Activated CD8-positive, alpha-beta T cell treated with anti-CD3 and anti-CD28 coated beads for 36 hours (primary cell): ENCODE measurements at places on chromosomes 4 and X. TPM values are rescaled to one million over a fixed set of nuclear protein-coding genes. Genes with fewer than 3 reads are reported as not detected.
A peak's percentile ranks its signal among the peaks of the same experiment; 100 is the strongest.

DNA sequence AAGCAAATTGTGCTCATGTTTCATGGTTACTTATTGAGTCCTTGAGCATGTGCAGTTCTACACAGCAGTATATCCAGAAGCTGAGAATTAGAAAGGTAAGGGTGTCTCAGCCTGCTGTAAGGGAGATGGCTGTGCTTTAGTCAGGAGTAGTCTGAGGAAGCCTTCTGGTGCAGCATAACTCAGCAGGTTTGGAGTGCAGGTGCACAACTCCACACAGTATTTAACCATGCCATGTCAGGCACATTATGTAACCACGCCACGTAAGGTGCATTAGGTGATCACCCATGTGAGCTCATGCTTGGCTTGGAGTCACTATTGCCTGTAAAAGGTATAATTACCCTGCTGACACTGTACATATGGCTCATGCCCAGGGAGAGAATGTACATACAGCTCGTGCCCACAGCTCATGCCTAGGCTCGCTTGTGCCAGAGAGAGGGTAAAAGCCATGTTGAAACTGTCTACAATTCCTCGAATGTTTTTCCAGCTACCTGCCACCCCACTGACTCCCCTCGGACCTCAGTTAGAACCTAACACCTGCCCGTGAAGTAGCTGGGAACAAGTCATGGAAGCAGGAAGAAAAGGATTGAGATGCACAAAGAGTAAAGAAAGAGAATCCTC is 37.8 kb downstream of the UCHL1 start:
- no peak for DNase-seq

DNA sequence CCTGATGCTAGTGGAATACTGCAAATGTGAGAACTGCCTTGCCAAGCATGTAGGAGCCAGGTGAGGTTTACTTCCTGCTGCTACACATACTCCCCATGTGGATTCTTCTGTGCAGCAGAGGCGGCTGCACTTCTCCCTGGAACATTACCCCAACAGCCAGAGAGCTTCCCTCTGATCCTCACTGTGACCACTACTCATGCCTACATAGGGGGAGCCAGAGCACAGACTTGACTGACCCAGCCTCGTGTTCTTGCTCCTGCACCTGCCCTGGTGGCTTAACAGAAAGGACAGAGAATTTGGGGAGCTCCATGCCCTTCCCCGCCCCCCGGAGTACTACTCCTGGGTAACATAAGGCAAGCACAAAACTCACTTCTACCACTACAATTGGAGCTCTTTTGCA is 38.4 kb downstream of the UGT2A2 start:
- DNase-seq, result no peak

DNA sequence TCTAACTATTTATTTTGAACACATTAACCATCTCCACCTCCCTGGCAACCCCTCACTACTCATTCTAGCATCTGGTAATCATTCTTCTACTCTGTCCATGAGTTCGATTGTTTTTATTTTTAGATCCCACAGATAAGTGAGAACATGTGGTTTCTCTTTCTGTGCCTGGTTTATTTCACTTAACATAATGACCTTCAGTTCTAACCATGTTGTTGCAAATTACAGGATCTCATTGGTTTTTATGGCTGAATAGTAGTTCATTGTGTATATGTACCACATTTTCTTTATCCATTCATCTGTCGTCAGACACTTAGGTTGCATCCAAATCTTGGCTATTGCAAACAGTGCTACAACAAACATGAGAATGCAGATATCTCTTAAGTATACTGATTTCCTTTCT is 33.4 kb upstream of the FAM47B start:
- DNase-seq, result no peak

GRCh38 chr4:69832326-69833030 is 27.5 kb downstream of the SULT1E1 start:
- no peak for DNase-seq

GRCh38 chrX:129736491-129736890 is 2.3 kb upstream of the XPNPEP2 start:
- DNase-seq, result peak; percentile 35

DNA sequence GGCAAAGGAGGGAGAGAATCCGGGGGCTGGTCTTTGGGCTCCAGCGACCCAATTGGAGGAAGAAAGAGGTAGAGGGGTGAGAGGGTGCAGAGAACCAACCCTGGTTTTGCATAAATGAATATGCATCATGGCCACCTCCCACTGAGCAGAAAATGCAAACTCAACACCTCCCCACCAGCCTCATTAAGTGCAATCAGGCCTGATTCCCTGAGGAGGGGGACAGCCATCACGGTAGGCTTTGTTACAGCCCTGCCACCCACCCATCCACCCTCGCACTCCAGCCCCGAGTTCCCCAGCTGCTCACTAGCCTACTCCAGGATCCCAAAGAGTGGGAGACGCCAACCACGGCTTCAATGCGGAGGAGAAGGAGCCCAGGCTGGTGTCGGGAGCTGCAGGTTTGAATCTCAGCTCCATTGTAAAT is 48.3 kb upstream of the MAN2B2 start:
- no peak for DNase-seq

GRCh38 chrX:77003956-77004355 is 443.2 kb upstream of the FGF16 start:
- DNase-seq, result peak; percentile 70

GRCh38 chr4:105232374-105232773 is 85.7 kb downstream of the TET2 start:
- DNase-seq, result no peak

DNA sequence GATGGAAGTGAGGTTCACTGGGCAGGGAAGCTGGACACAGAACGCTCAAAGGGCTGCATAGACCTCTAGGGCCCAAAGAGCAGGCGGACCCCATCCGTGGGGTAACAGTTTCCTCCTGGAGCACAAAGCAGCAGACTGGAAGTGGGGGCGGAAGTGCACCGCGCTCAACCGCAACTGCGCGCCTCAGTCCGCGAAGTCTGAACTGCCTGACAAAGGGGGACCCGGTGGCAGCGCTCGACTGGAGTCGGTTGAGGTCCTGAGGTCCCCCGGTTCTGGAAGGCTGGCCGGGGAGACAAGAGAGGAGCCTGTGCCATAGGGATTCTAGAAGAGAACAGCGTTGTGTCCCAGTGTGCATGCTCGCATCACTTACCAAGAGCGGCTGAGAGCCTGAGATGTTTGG is 58.5 kb downstream of the ALPK1 start:
- no peak for DNase-seq

DNA sequence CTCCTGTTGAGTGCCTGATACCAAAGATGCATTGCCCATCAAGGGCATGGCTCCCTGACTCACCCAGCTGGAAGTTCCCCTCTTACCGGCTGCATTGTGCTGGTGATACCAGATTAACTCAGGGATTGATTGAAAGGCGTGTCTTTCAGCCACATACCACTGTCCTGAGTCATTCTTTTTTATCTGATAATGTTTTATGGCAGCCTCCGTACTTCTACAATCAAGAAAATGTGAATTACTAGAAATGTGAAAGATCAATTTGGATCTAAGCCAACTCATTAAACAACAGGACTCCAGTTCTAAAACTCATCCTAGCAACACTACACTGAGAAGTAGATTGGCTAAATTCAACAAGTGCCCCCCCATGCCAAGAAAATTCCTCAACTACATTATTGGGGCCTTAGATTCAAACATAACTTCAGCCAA is 40.0 kb downstream of the TXK start:
- peak; percentile 71 for DNase-seq

DNA sequence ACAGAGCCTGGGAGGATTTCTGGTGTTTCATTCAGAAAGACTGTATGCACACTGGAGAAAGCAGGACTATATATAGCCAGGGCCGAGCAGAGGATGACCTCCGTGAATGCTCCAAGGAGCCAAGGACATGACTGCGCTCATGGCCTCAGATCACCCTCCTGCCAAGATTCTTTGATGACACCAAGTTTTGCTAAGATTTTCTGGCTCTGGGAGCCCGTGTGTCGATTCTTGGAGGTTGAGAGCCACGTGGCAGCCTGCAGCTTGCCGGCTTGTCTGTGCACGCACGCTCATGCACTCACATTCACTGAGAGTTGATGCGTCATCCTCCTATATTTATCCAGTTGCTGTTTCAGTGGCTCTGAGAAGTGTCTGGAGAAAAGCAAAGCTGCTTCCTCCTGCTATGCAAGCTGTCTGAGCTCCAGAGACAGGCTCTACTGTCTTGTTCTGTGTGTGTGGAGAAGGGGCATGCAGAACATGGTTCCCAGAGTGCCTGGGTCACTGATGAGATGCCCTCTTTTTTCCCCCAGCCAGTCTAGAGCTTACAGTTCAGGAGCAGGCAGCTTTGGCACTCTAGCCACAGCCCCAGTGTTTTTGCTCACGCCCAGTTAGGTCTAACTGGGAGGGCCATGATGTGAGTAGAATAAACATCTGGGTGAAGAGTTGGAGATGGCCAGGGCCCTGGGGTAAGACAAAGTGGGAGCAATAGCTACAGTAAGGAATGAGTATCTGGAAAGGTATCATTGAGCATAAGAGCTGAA is 64.9 kb upstream of the SCOC start:
- DNase-seq, result no peak

DNA sequence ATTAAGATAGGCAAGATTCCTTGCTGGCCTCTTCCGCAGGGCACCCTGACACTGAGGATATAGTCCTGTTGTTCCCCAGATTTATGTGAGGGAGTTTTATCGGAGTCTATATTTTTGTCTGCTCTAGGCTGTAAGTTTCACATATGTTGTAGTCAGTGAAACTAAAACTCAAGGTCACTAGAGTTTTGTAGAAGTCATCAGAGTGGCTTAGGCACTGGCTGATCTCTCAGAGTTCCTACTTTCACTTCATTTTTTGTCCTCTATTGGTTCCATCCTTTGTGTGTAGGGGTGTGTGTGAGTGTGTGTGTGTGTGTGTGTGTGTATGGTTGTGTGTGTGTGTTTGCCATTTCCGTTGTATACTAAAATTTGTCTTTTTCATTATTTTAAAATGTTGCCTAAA is 577.5 kb downstream of the IQCM start:
- DNase-seq, result no peak

GRCh38 chrX:128728943-128729342 is 676.7 kb upstream of the ACTRT1 start:
- DNase-seq, result no peak

GRCh38 chr4:181962321-181962720 is 280.9 kb upstream of the TENM3 start:
- DNase-seq, result no peak

DNA sequence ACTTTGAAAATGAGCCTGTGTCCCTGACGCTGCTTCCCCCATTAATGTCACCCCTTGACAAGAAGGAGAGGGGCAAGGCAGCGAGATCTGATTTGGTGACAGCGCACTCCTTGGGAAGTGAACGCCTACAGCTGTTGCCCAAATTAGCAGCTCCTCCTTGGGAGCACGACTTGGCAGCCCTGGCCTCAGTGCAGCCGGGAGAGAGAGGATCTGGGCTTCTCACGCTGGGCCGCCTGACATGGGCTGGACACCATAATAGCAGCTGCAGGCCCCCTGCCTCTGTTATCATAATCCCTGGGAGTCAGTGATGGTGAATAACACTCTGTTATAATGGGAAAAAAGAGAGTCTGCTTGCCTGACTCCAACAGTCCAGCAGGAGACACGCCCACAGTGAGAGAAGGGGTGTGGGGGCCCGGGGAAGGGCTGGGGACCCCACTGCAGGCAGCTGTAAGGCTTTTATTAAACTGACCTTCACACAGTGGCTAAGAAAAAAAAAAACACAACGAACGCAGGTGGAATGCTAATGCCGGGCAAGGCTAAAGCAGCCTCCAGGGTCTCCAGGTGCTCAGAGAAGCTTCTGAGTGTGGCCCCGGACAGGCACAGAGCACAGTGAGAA is 73.3 kb downstream of the PSAPL1 start:
- DNase-seq, result no peak

DNA sequence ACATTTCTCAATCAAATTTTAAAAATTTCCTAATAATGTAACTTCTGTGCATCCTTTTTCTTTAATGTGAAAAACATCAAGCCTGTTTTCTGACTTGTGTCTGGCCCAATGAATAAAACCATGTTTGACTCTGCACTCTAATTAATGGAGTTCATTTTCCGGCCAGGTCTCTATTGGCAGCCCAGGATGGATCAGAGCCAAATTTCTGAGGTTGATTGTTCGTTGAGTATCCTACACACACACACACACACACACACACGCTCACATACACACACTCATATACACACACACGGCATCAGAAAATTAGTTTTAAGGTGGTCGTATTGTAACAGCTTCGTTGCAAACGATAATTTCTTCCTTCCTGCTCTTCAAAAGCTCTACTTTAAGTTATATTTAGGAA is 28.9 kb upstream of the TLL1 start:
- DNase-seq, result no peak

DNA sequence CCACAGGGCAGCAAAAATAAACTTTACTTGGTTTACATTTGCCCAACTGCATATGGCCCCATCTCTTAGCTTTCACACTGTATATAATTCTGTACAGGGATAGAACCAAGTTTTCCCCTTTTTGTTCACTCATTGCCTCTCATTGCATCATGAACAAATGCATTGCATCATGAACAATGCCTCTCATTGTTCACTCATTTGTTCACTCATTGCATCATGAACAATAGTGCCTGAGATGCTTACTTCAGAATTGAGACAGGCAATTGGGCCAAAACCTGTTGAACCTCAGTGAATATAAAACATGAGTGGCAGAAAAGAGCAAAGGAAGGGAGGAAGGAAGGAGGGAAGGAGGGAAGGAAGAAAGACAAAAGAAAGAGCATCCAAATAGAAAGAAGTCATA is 98.2 kb downstream of the SOWAHB start:
- DNase-seq, result no peak

DNA sequence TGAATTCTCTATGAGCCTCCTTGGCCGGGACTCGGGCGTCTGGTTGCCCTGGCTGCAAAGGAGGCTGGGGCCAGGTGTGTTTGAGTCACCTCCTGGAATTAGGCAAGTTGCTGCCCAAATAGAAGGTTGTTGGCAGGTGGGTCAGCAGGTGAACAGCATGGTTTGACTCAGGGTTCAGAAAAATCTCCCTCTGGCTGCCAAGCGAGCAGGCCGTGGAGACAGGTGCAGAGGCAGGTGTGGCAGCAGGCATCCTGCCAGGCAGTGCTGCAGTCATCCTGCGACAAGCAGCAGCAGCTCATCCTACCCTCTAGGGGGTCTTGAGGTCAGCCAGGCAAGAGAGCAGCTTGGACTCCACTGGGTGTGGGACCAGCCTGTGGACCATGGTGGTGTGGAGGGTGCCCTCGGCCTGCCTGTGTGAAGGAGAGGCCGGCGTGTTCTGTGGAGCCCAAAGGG is 8.2 kb downstream of the MSANTD1 start:
- DNase-seq, result no peak

DNA sequence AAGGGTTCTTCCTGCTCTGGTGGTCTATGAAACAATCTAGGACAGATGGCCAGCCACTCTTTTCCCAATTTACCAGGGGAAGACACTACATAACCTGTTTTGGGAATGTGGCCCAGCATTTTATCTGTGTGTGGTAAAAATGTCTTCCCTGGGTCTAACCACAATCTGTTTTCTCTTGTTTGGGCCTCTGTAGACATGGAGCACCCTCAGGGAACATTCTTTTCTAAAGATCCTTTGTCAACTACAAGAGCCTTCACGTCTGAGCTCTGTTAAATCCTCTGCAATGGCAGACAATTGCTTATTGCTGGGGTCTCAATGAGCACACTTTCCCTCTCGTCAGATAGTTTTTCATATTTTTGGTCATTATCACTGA is 35.5 kb downstream of the PLAC1 start:
- DNase-seq, result no peak

Gene PGRMC1
- 36.8 TPM for total RNA-seq

Gene FAT4
- total RNA-seq, result not detected

Gene TRIM2
- total RNA-seq, result 1.4 TPM

Gene SMR3B
- total RNA-seq, result not detected

Gene LGI2
- not detected for total RNA-seq

Gene ARMCX2
- total RNA-seq, result 15.3 TPM

Gene FAM193A
- 22.4 TPM for total RNA-seq
